Kasumi-1 (cell line): ENCODE measurements at places on chromosomes 7 and 10.
A peak's percentile ranks its signal among the peaks of the same experiment; 100 is the strongest.

DNA sequence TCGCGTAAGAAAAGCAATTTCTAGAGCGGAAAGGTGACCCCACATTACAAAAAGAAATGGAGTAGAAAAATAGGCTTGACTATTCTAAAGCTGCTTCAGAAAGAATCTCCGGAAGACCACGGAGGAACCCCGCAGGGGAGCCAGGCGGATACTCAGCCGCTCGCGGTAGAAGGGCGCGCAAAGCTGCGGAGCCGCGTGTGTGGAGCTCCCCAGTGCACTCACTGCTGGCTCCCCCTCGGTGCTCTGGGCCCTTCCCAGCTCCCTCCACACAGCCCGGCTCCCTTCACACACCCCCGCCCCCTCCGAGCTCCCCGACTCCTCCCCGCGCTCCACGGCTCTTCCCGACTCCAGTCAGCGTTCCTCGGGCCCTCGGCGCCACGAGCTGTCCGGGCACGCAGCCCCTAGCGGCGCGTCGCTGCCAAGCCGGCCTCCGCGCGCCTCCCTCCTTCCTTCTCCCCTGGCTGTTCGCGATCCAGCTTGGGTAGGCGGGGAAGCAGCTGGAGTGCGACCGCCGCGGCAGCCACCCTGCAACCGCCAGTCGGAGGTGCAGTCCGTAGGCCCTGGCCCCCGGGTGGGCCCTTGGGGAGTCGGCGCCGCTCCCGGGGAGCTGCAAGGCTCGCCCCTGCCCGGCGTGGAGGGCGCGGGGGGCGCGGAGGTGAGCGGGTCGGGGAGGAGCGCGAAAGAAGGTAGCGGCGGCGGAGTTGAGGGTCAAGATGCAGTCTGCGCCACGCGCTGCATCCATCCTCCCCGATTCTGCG is at the start of gene STEAP2:
Gene STEAP2, plus strand, starts transcription at position 350 of the 758 bp plus-strand sequence. CDS start 13,343 bp downstream, outside the sequence.
- DNase-seq: no peak

- DNase-seq: peak; percentile 79
These were observed 22.6 kb upstream of the DLG5 start for GRCh38 chr10:77949167-77949566.

- DNase-seq: peak; percentile 89
These were observed 75.7 kb upstream of the CCDC71L start for GRCh38 chr7:106736508-106737201.

GRCh38 chr10:113411456-113411855 is 141.4 kb upstream of the HABP2 start:
- no peak for DNase-seq

DNA sequence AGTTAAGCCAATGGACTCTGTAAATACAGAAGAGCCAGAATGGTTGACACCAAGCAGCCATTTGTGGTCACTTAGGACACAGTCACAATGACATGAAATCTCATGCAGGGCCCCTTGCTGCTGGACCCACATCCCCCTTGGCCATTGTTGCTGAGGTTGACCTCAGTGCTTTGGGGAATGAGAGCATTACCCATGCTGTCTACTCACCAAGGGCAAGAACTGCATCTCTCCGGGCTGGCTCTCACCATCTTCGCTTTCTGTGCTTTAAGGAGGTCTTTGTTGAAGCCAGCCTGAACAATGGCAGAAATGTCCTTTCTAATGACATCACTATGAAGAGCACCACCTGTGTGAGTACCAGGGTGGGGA is 30.1 kb upstream of the ZNF488 start:
- no peak for DNase-seq

DNA sequence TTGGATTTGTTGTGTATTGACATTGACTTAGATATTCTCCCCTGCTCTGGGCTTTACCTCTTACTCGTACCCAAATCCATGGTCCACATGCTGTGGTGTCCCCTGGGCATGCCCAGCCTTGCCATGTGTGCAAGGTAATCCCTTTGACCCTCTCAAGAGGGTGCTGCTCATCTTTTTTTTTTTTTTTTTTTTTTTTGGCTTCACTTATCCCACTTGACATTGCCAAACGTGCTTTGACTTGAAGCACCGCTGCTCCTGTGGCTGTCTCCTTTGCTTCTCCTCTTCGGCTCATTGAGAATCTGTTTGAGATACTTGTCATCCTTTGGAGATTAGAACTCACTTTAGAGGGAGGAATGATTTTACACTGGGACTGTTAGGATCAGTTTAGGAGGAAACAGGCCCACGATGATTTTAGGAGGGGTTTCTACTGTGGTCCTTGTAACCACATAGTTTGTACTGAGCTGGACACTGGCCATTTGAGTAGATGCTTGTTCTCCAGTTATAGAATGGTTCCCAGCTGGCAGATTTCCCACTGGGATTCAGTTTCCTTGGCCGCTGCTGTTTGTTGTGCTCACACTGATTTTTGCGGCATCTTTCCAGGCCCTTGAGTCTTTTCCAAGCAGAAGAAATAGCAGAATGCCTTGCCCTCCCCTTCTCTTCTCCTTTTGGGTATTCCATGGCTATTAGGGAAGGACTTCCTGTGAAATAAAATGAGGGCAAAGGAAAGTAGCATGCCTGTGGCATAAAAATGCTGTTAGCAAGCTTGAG is 184.8 kb downstream of the AUTS2 start:
- no peak for DNase-seq

- no peak for DNase-seq
These were observed 61.6 kb downstream of the MICALL2 start for GRCh38 chr7:1397491-1398327.

DNA sequence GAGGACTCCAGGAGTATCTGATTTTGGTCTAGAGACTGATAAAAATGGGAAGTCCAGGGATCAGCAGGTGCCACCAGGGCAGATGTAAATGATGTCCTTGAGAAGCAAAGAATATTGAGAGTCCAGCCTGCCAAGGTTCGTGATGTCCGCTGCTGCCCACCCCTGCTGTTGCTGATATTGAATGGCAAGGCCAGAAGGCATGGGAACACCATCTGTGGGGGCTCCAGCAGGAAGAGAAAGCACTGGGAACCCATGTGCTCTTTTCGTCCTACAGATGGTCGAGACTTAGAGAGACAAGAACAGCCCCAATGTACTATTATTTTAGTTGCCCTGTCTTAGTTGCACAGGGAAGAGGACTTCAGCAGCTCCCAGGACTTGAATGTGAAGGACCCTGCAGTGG is 363.9 kb downstream of the GALNT17 start:
- no peak for DNase-seq

DNA sequence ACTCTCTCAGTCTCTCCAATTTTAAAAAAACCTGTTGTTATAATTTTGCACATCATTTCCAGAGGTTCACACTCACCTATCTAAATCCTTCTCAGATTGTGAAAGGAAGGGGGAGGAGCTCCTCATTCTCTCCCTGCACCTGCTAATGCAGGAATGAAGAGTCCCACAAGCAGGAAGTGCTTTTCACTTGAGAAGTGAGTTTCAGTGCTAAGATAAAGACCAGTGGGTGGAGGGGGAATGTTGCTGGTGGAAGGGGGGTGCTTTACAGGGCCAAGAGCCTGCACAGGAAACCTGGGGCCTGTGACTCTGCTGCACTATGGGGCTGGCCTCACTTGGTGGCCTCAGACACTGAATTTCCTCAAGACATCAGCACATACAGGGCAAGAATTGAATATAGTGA is 176.4 kb downstream of the PTPN20 start:
- no peak for DNase-seq
